ENCODE measurements at places on chromosomes 1 and 21. TPM values are rescaled to one million over a fixed set of nuclear protein-coding genes. Genes with fewer than 3 reads are reported as not detected.

DNA sequence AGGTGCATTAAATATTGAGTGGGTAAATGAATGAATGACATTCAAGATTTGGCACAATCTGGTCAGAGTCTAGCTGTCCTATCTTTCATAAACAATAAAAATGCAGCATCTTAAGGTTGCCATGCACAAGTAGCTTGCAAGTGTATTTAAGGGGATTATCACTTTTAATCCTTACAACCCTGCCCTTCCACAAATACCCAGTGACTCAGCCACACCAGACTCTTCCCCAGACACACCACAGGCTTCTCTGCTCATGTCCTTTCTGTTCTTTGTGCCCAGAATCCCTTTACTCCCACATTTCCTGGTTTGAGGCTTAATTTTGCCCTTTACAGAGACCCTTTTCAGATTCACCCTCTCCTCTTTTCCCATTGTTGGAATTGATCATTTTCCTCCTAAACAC lies 59.8 kb downstream of the KIRREL1 start:
- no peak for DNase-seq

DNA sequence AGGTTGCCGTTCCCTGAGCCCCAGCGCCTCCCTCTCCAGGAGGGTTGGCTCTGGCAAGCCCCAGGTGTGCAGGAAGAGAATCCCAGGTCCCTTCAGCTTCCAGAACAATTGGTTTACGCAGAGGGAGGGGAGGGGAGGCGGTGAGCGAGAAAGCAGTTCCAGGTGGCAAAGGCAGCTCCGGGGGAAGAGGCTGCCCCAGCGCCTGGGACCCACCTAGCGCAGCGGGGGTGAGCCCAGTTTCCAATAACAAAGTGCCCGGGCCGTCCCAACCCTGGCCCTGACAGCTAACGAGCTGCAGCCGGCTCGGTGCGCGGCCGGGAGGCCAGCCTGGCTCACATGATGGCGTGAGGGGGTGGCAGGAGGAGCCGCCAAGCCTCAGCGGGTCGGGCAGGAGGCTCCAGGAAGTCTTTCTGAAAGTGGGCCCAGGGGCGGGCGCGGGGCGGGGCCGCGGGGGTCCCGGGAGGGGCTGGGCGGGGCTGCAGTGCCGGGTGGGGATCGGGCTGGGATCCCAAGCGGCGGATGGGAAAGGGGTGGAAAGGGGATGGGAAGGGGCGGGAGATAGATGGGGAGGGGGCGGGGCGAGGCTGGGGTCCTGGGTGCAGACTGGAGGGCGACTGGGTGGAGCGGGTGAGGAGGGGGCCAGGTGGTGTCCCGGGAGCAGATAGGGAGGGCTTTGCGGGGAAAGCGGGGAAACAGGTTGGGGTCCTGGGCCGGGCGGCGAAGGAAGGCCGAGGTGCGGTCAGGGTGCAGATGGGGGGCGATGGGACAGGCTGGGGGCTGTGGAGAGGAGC lies 22.8 kb downstream of the DHRS3 start:
- no peak for DNase-seq

GRCh38 chr1:65431111-65431705 lies 10.7 kb downstream of the LEPR start:
- DNase-seq, result no peak

DNA sequence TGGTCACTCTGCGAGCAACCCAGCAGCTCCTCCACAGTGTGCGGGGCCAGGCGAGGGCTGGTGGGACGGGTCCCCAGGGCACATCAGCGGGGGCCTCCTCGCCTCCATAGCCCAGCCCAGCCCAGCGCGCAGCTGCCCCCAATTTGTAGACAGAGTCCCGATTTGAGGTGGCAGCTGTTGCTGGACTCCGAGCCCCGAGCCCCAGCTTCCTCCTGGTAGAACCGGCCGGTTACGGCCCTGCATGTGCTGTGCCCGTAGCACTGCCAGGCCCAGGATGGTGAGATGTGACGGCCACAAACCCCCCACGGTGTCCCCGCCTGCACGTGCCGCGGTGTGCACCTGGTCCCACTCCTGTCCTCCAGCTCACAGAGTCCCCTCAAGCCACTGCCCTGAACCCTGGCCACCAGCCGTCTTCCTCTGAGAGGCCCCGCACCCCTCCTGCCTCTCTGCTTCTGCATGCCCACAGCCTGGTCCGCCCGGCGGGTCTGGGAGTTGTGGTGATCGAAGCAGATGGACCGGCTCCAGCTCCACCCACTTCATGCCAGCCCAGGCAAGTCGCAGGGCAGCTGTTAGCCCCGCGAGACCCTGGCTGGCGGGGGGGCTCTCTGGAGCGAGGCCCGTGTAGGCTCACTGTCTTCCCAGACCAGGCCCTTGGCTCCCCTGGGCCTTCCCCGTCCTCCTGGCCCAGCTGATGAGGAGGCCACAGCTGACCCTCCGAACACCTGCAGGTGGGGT lies 55.5 kb downstream of the MORN1 start:
- DNase-seq, result no peak

GRCh38 chr1:189868021-189868420 lies 609.6 kb downstream of the BRINP3 start:
- DNase-seq, result no peak

DNA sequence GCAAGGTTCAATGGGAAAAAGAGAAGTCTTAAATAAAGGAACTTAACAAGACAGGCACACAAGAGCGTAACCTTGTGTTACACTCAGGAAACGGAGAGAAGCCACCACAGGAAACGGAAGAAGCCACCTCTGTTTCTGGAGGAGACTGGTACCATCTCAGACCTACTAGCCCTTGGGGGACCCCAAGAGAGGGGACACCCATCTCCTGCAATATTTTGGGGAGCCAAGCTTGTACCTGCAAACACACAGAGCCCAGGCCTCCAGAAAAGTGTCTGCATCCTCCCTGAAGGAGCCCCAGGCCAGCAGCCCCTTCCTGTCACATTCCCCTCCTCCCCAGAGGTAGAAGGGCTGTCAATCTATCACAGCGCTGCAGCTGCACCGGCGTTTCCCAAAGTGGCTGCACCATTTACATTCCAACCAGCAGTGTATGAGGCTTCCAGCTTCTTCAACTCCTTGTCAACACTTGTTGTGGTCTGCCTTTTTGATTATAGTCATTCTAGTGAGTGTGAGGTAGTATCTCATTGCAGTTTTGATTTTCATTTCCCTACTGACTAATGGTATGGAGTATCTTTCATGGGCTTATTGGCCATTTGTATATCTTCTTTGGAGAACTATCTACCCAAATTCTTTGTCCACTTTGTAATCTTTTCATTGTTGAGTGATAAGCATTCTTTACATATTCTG lies 23.0 kb upstream of the PADI1 start:
- DNase-seq, result no peak

- DNase-seq, result no peak
These were observed 1.4 kb downstream of the ATP5PO start for GRCh38 chr21:33914188-33914587.

Gene SLC9C2
- not detected for total RNA-seq

Gene TBX19
- 0.29 TPM for total RNA-seq

Data from epithelial cell of proximal tubule (primary cell).